Activated CD4-positive, CD25-positive, alpha-beta regulatory T cell (primary cell): ENCODE measurements at places on chromosomes 1 and 21.

GRCh38 chr21:15003463-15004135 lies 61.2 kb downstream of the NRIP1 start:
- DNase-seq, result no peak

DNA sequence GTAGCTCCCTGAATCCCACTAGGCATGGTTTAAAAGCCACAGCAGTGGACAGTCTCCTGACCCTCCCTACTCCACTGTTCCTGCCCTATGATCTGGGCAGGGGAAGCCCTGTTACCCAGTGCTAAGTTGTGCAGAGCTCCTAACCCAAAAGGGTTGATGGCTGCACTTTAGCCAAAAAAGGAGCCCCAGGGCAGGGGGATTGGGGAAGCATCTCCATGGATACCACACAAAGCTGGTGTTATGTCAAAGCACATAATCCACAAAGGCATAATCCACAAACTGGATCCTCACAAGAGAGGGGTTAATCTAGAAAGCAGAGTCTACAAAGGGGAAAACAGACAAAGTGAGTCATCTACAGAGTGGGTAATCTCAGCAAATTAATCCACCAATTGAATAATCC lies 5.7 kb downstream of the RSPO1 start:
- no peak for DNase-seq

DNA sequence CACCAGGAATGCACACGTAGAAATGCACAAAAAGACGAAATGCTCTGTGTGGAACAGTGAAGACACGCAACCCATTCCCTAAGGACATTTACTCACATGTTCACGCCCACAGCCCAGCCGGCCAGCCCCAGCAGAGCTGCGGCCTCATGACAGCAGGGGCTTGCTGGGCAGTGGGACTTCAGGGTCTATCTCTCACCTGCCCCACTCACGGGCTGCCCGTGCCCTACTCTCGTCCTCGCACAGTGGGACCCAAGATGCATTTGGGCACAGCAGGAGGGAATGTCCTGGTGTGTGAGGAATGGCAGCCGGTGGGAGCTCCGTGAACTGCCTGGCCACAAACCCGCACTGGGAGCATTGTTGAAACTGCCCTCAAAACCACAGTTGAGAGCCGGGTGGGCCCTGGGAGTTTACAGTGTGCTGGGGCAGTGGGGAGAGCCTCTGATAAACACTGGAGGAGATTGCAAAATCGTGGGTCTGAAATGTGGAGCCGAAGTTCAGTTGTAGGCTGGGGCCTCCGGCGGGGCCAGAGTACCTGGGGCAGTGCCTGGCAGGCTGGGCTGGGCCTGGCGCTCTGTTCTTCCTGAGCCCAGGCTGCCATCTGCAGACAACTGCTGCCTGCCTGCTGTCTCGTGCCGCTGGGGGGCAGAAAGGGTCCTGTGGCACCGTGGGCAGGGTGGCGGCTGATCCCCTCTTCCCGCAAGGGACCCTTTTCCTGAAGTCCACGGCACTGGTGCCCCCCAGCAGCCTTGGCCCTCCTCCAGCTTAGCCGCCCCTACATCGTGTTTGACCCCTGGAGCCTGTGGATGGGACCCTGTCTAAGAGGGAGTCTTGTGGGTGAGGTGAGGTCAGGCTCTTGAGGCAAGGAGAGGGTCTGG lies 20.7 kb upstream of the POFUT2 start:
- no peak for DNase-seq

GRCh38 chr1:35453031-35453430 lies 104.2 kb downstream of the KIAA0319L start:
- no peak for DNase-seq

DNA sequence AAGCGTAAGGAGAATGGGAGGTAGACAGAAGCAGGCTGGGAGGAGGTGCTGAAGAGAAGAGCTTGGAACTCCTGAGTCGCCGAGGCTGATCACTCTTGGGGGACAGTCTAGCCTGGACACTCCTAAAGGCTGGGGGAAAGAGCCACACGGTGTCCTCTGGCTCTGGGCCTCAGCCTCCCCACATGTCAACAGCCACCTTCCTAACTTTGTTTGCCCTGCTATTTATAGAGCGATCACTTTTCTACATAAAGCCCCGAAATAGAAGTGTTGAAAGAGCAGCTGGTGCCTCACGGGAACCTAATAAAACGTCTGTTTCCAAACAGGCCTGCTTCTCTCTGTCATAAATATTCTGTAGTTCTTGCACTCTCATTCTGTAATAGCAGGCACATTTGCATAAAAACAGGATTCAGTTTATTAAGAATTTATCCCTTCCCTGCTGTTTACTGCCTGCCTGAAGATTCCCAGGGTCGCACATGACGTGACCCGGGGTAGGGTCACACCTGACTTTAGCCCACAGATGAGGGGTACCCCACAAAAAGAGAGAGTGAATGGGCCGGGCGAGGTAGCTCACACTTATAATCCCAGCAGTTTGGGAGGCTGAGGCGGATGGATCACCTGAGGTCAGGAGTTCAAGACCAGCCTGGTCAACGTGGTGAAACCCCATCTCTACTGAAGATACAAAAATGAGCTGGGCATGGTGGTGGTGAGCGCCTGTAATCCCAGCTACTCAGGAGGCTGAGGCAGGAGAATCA lies 212.5 kb downstream of the TOMM20 start:
- no peak for DNase-seq

- DNase-seq, result no peak
Observed at GRCh38 chr1:109789551-109790180, 25.9 kb upstream of the EPS8L3 start.

DNA sequence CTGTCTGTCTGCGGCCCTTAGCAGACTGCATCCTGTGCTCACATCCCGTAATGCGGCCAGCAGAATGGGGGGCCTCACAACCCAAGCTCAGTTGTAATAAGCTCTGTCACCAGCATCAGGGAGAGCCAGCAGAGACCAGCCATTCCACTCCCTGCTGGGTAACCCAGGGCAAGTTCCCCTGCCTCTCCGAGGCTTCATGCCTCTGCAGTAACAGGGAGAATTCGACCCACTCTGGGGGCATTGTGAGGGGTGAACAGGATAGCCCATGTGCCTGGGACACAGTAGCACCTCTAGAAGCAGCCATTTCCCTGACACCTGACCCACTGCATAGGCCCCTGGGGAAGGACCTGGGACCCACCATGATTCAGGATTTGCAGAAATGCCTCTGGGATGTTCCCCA lies 461.2 kb downstream of the MATN1 start:
- DNase-seq, result no peak

- no peak for DNase-seq
Observed at GRCh38 chr1:91080650-91081049, 58.8 kb upstream of the ZNF644 start.

- DNase-seq, result no peak
Observed at GRCh38 chr1:32818804-32819541, 1.5 kb downstream of the S100PBP start.

DNA sequence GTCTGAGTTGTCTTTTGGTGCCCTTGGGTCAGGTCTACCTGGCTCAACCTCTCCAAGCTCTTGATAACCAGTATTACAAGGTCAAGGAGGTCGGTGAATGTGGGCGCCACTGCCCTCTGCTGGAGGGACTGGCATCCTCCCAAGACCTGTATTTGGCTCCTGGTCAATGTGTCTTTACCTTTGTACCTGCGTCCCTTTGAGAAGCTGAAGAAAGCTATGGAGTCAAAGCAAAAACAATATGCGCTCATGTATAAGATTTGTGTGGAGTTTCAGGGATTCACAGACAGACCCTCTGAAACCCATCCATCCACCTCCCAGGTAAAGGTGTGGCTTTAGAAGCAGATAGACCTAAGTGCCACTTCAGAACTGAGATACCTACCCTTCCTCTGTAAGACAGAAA lies 61.8 kb upstream of the NBL1 start:
- DNase-seq, result peak; percentile 65

DNA sequence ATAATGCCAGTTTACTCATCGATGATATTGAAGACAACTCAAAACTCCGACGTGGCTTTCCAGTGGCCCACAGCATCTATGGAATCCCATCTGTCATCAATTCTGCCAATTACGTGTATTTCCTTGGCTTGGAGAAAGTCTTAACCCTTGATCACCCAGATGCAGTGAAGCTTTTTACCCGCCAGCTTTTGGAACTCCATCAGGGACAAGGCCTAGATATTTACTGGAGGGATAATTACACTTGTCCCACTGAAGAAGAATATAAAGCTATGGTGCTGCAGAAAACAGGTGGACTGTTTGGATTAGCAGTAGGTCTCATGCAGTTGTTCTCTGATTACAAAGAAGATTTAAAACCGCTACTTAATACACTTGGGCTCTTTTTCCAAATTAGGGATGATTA lies 13.7 kb downstream of the GGPS1 start:
- DNase-seq, result no peak

DNA sequence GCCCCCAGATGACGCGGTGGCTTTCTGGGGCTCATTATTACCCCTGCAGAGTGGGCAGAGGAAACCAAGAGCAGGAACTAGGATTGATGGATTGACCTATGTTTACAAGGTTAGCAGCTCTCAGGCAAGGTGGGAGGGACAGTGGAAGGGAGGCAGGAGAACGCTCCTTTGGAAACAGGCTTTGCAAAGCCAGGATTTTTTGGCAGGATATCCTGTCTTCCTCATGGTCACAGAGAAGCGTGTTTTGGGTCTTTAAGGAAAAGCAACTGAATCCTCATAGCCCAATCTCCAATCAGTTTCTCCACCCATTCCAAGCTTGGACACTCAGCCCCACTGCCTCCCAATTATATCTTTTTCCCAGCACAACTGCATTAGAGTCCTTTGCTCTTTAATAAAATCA lies 105.6 kb upstream of the SOD1 start:
- DNase-seq, result no peak

DNA sequence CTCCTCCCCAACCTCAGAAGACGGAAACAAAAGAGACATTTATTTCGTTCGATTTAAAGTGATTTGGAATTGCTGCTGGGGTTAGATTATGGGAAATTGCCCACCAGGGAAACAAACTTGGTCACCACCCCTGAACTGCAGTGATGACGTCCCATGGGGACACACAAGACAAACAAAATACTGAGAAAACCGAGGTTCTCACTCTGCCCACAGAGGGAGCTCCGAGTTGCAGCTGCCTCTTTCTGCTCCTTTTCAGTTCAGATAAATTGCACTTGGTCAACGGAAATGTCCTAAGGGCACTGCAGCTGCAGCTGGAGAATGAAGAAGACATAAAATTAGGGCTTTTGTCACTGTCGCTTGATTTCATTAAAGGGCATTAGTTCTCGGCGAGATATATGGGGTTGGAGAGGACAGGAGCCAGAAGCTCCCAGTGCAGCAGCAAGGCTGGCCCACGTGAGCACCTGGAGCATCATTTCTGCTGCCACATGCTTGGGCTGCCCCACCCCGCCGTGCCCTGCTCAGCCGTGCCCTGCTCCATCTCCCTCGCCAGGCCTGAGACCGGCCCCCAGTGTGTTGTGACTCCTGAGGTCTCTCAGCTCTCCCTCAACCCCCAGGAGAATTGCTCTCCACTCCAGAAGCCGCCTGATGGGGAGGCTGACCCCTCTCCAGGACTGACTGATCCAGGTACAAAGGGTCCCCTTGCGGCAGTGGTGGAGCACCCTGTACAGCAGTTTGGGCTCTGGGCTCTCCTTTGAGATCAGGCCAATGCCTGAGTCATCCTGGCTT lies 231.7 kb upstream of the AJAP1 start:
- no peak for DNase-seq

- no peak for DNase-seq
Observed at GRCh38 chr1:227395426-227396028, 77.2 kb upstream of the CDC42BPA start.

- no peak for DNase-seq
Observed at GRCh38 chr1:99877568-99877967, 27.4 kb downstream of the AGL start.

GRCh38 chr1:30063621-30064280 lies 659.6 kb downstream of the MATN1 start:
- DNase-seq, result no peak

DNA sequence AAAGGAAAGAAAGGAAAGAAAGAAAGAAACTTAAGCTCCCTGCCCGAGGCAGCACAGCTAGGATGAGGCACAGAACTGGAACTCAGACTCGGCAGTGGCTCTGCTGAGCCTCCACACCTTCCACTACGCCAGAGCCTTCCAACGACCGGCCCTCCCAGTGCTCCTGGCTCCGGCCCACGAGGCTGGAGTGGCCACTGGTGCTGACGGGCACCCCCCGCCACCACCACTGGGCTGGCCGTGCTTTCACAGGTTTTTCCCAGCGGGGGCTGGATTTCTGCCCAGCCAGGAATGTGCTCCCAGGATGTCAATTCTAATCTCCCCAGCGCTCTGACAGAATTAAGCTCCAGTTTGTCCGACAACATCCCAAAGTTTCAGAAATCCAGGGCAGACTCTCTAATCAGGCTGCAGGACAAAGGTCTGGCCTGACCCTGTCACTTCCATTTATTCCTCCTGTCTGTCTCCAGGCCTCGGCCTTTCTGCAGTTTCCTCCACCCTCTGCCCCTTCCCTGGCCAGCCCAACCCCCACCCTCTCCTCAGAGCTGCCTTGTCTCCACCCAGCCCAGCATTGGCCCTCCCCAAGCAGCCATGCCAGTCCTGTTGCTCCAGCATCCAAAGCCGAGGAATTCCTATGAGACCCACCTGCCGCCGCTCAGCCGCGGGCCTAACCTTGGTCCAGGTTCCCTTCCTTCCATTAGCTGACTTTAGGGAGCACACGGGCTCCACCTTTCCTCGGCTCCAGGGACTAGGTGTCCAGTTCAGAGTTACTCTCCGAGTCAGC lies 81.9 kb downstream of the CASZ1 start:
- DNase-seq, result no peak

- no peak for DNase-seq
Observed at GRCh38 chr21:14591882-14592281, 45.8 kb upstream of the SAMSN1 start.

DNA sequence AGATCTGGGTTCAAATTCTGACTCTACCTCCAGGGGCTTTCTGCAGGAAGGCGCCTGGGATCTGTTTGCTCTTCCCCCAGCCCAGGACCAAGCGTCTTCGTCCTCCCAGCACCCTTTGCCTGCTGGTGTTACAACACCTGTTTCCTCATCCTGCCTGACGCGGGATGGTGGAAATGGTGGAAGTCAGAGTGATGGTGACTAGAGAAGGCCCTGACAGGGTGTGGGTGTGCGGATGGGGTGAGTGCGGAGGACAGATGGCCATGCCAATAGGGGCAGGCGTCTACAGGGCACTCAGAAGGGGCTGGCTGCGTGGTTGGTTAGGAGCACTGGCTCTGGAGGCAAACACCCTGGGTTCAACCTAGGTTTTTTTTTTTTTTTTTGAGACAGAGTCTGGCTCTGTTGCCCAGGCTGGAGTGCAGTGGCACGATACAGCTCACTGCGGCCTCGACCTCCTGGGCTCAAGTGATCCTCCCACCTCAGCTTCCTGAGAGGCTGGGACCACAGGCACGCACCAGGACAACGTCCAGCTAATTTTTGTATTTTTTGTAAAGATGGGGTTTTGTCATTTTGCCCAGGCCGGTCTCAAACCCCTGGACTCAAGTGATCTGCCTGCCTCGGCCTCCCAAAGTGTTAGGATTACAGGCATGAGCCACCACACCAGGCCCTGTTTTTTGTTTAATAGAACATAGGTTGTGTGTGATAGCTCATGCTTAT lies 1.5 kb downstream of the THEMIS2 start:
- no peak for DNase-seq

- no peak for DNase-seq
Observed at GRCh38 chr1:4847711-4848110, 193.3 kb downstream of the AJAP1 start.

GRCh38 chr1:182702826-182703524 lies 18.6 kb upstream of the RGS8 start:
- DNase-seq, result no peak
